Heart left ventricle (tissue), 16 donors: ENCODE measurements at places on chromosomes 2 and 18. TPM values are rescaled to one million over a fixed set of nuclear protein-coding genes. Genes with fewer than 3 reads are reported as not detected.

DNA sequence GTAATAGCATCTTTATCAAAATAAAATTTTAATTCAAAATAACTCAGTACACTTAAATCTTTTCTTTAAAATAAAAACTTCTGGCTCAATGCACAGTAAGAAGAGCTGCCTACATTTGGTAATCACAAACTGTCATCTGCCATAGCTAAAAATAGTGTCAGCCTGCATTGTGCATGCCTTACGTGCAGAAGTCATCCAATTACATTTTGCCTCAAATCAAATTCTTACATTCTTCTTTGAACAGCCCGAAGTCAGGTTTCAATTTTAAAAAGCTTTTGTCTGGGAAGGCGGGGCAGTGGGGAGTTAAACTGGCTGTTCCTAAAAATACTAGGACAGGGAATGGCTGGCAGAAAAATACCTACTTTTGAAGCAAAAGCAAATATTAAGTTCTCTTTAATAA lies 51.1 kb downstream of the RTN4 start:
- DNase-seq, result no peak
- peaks cover 38% of the 10 kb centered on the region for H3K4me1 ChIP-seq
- H3K36me3 ChIP-seq, result peaks cover 5% of the 10 kb centered on the region
- H3K27me3 ChIP-seq, result no peaks in the 10 kb centered on the region
- H3K4me3 ChIP-seq, result peak overlapping the region; percentile 14

- no peak overlapping the region for H3K4me3 ChIP-seq
- no peaks in the 10 kb centered on the region for H3K36me3 ChIP-seq
- H3K4me1 ChIP-seq, result peaks cover 60% of the 10 kb centered on the region
- H3K27ac ChIP-seq, result no peak overlapping the region
Observed at GRCh38 chr18:7856733-7857132, 289.6 kb downstream of the PTPRM start.

GRCh38 chr18:45634454-45634853 lies 19.2 kb downstream of the SLC14A2 start:
- no peak for DNase-seq
- no peak overlapping the region for H3K4me3 ChIP-seq
- H3K36me3 ChIP-seq, result no peaks in the 10 kb centered on the region
- no peaks in the 10 kb centered on the region for H3K4me1 ChIP-seq
- no peaks in the 10 kb centered on the region for H3K27me3 ChIP-seq

DNA sequence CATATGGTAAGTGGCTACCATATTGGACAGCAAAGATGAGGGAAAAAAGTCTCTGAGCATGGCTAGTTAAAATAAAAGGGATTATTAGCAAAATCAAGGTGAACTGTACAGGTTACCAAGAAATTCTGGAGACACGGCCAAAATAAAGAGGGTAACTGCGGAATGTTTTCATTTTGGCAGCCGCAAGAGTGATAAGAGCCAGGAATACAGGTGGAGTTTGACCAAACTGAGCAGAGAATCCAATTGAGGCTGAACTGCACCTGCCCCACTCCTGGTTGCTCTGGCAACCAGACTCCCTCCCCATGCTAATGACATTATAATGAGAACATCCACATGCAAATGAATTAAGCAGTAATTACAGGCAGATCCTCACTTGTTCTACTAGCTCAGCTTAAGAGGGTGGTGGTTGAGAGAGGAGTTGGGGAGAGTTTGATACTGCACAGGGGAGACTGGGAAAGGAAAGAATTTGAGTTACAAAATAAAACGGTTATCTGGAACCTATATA lies 18.8 kb upstream of the EPHA4 start:
- H3K27ac ChIP-seq, result no peak overlapping the region
- H3K36me3 ChIP-seq, result no peaks in the 10 kb centered on the region
- no peaks in the 10 kb centered on the region for H3K4me1 ChIP-seq
- no peaks in the 10 kb centered on the region for H3K27me3 ChIP-seq

GRCh38 chr2:95122197-95122551 lies 566 bp upstream of the MRPS5 start:
- peaks cover 20% of the 10 kb centered on the region for H3K4me1 ChIP-seq
- no peak overlapping the region for H3K27ac ChIP-seq
- no peaks in the 10 kb centered on the region for H3K36me3 ChIP-seq
- H3K27me3 ChIP-seq, result no peaks in the 10 kb centered on the region
- peak overlapping the region; percentile 91 for H3K4me3 ChIP-seq

GRCh38 chr2:30394096-30394495 lies 53.0 kb upstream of the LCLAT1 start:
- no peak overlapping the region for H3K4me3 ChIP-seq
- no peaks in the 10 kb centered on the region for H3K36me3 ChIP-seq
- H3K27ac ChIP-seq, result no peak overlapping the region
- DNase-seq, result no peak
- no peaks in the 10 kb centered on the region for H3K4me1 ChIP-seq

GRCh38 chr2:120985997-120986651 lies 250.5 kb downstream of the GLI2 start:
- DNase-seq, result no peak
- H3K36me3 ChIP-seq, result peaks cover 18% of the 10 kb centered on the region
- H3K27me3 ChIP-seq, result no peaks in the 10 kb centered on the region
- no peaks in the 10 kb centered on the region for H3K4me1 ChIP-seq
- no peak overlapping the region for H3K27ac ChIP-seq
- no peak overlapping the region for H3K4me3 ChIP-seq

GRCh38 chr18:3319399-3319798 lies 57.5 kb downstream of the MYL12B start:
- no peaks in the 10 kb centered on the region for H3K4me1 ChIP-seq
- no peak overlapping the region for H3K4me3 ChIP-seq
- H3K27ac ChIP-seq, result no peak overlapping the region
- H3K36me3 ChIP-seq, result no peaks in the 10 kb centered on the region

DNA sequence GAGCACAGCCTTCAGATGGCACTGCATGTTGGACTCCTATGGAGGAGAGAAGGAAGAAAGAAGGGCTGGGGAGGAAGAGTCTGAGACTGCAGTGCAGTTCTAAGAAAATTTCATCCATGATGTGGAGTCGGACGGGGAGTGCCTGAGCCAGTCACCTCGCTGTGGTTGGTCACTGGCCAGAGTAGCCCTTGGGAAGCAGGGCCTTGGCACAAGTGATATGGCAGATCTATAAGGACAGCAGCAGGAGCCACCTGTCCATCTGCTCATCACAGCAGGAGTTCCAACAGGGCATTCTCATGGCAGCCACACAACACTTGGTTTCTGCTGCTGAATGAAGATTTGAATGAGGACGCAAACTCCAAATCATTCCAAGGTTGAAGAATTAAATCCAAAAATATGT lies 314.8 kb downstream of the CYP26B1 start:
- H3K4me1 ChIP-seq, result peaks cover 27% of the 10 kb centered on the region
- H3K36me3 ChIP-seq, result no peaks in the 10 kb centered on the region
- DNase-seq, result no peak
- no peak overlapping the region for H3K27ac ChIP-seq
- H3K27me3 ChIP-seq, result no peaks in the 10 kb centered on the region

DNA sequence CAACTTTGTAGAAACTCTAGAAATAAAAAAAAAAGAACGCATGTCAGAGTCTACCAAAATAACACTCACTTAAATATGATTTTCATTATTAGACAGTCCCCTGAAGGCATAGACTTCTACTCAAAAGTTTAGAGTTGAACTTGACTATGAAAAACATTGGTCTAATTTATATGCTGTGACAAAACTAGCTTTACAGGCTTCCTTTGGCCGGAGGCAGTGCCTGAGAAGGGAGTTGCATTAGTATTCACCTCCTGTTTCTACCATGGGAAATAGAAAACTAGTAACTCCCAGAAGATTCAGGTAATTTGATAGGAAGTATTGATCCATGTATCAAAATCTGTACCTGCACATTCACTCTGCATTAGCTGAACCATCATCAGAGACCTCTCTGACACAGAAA lies 163.4 kb upstream of the NOSTRIN start:
- no peak for DNase-seq
- no peak overlapping the region for H3K4me3 ChIP-seq
- H3K27me3 ChIP-seq, result no peaks in the 10 kb centered on the region
- no peaks in the 10 kb centered on the region for H3K4me1 ChIP-seq
- no peaks in the 10 kb centered on the region for H3K36me3 ChIP-seq
- peak overlapping the region; percentile 83 for H3K27ac ChIP-seq

DNA sequence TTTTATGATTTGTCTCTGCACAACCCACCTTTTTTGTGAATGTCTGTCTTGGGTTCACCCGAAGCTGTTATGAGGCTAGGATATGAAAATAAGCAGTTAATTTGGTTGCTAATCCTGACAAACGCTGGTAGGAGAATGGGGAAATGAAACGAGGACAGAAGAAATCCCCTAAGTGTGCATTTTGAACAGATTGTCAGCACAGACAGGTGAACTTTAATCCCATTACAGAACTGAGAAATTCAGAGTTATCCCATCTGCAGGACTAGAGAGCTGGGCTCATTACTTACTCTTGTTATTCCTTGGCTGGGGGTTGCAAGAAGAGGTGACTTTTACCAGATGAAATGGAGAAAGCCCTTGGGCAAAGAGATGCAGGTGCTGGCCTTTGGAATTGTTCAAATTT lies 123.3 kb upstream of the NYAP2 start:
- no peak overlapping the region for H3K27ac ChIP-seq
- no peaks in the 10 kb centered on the region for H3K4me1 ChIP-seq
- DNase-seq, result no peak
- H3K27me3 ChIP-seq, result no peaks in the 10 kb centered on the region
- H3K4me3 ChIP-seq, result no peak overlapping the region

DNA sequence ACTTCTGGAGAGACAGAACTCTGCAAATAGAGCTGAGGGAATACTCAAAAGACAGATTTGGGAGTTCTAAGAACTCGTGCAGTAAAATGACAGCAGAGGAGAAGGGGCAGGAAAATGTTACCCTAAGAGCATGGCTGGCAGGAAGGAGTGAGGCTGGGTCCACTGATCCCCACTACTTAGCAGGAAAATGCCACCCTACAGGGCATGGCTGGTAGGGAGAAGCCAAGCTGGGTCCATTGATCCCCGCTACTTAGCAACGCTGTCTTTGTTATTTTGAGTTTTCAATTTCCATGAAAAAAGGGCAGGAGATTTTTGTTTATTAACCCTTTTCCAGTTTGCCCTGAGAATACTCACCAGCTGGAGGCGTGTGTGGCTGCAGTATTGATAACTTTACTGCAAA lies 100.3 kb upstream of the TMEM200C start:
- no peak for DNase-seq
- H3K36me3 ChIP-seq, result no peaks in the 10 kb centered on the region
- H3K27me3 ChIP-seq, result no peaks in the 10 kb centered on the region
- H3K27ac ChIP-seq, result no peak overlapping the region

CYS1 gene
- 1.4 TPM for total RNA-seq

MC4R gene
- not detected for total RNA-seq

AKAIN1 gene
- total RNA-seq, result not detected

ALPI gene
- total RNA-seq, result not detected

DSG4 gene
- not detected for total RNA-seq

COL4A3 gene
- total RNA-seq, result 0.96 TPM

PARD6G gene
- 1.4 TPM for total RNA-seq
